ENCODE measurements at places on chromosomes 4 and X.
A peak's percentile ranks its signal among the peaks of the same experiment; 100 is the strongest.

GRCh38 chr4:107900508-107900907 is 30.8 kb upstream of the CYP2U1 start:
- no peak for DNase-seq

GRCh38 chr4:6338175-6338950 is 68.7 kb downstream of the WFS1 start:
- no peak for DNase-seq

- DNase-seq: peak; percentile 11
Observed at GRCh38 chr4:100738196-100739165, 220.7 kb upstream of the EMCN start.

DNA sequence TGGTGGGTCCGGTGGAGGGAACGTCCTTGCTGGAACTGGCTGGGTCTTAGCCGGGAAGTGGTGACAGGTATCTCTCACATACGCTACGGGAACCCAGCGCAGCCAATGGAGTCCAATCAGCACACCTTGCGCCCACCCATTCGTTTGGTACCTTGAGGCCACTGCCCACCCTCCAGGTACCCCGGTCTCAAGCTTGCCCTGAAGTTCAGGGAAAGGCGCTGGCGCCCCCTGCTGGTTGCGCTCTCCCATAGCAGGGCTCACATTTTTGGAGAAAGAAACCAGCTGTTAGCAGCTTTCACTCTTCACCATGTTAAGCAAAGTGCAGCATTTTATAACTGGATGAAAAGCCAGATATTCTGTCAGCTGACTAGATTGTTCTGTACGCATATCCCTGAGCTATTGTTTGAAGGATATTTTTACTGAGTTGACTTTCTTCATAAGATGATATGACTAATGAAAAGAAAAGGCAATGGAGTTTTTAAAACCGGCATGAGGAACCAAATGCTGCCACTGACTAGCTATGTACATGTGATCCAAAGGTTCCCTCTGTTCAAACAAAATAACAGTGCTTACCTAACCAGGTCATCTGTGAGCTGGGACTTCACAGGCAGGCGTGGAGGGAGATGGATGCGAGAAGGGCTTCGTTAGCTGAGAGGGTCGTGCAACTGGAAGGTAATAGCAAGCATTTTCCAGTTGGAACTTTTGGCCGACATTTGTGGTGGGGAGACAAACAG is 43.7 kb downstream of the OTOP1 start:
- DNase-seq: no peak

DNA sequence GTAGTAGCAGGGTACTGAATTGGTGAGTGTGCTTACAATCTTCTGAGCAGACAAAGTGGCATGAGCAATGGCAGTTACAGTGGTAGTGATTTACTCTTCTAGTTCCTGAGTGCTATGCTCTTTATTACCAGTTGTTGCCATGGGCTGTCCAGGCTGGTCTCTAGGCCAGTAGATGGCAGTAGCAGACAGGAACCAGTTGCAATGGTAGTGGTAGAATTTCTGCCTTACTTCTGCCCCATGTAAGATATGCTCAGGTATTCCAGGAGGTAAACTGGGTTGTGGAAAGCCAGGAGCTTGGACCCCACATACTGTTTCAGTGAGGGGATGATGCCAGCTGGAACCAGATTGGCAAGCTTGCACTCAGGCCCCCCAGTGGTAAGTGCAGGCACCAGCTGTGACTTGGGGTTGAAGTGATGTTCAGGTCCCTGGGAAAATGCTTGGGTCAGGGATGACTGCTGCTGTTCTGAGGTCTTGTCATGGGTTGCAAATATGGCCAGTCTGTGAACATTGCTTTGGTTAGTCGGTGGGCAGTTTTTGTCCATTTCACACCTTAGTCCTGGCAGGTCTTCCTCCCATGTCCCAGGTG is 63.0 kb upstream of the ZXDB start:
- no peak for DNase-seq

DNA sequence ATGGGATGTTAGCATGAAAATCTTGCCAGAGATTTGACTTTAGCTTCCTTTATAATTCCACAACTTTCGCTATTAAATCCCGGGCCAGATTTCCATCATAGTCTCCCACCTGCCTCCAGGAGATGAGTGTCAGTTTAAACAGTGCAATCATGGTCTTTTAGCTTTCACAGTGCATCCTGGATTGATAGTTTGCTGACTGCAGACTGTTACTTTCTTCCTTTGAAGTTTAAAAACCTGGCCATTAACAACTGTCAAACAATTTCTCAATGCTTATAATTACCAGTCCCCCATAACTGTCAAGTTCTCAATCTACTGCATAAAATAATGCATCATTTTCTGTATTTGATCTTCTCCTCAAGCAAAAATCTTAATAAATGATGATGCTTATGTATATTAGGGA is 108.4 kb upstream of the FSTL5 start:
- DNase-seq: no peak

DNA sequence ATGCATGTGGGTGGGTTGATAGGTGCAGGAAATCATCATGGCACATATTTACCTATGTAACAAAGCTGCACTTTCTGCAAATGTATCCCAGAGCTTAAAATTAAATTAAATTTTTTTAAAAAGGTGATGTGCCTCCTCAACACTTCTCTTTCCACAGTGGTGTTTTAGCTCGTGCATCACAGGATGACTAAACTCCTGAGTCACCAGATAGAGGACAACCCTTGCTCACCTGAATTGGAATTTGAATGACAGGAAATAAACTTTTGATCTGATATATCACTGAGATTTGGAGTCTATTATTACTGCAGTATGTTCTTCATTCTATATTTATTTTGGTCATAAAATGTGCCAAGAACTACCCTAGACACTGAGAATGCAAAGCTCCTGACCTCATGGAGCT is 185.3 kb downstream of the MAPK10 start:
- no peak for DNase-seq

GRCh38 chr4:86600007-86600653 is 6.0 kb downstream of the PTPN13 start:
- no peak for DNase-seq
